SHP77 (cell line): ENCODE measurements at places on chromosomes 2 and 18.

- no peak for DNase-seq
Measured at GRCh38 chr2:37644191-37644590, 27.3 kb downstream of the CDC42EP3 start.

DNA sequence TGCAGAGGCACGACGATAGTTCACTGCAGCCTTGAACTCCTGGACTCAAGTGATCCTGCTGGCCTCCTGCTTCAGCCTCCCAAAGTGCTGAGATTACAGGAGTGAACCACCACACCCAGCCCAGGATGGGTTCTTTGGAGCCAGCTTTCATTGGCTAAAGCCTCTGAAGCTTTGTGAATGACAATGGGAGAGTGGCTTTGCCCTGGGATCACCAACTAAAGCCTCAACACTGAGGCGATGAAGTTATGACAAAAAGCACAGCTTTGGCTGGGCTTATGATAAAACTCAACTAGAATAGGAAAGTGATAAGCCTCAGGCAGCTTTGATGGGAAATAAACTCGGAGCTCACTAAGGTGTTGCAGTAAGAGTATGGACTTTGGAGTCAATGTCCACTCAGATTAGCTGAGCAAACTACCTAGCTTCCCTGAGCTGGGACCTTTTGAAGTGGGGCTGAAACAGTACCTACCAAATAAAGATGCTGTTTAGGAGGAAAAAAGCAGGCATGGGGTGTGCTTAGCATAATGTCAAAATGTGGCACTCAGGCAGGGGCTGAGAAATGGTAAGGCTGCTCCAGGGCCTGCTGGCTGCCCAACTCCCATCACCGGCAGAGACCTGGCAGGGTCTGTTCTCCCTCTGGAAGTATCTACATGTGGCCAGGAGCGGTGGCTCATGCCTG, 4.3 kb downstream of the TMEM127 start:
- no peak for DNase-seq

DNA sequence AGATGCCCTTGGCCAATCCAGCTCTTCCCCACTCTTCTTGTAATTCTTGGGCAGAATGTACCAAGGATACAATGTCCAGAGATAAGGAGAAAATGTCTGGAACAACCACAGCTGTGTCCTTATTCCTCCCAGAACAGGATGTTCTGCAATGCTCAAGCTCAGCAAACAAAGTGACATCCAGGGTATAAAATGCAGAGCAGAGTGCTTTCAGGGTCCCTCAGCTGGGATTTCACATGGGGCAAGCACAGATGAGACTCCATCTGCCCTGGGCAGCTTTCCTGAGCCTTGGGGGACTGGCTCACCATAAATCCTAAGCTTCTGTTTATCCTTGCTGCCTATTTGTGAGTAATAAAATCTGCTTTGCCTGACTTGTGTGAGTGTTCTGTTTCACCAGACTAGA, 127.4 kb downstream of the VAPA start:
- DNase-seq: no peak

GRCh38 chr2:96400049-96401000, 64.8 kb downstream of the NCAPH start:
- no peak for DNase-seq

GRCh38 chr2:181149056-181149455, 168.7 kb downstream of the UBE2E3 start:
- no peak for DNase-seq

GRCh38 chr2:201633661-201634249, 9.5 kb downstream of the TMEM237 start:
- DNase-seq: no peak

DNA sequence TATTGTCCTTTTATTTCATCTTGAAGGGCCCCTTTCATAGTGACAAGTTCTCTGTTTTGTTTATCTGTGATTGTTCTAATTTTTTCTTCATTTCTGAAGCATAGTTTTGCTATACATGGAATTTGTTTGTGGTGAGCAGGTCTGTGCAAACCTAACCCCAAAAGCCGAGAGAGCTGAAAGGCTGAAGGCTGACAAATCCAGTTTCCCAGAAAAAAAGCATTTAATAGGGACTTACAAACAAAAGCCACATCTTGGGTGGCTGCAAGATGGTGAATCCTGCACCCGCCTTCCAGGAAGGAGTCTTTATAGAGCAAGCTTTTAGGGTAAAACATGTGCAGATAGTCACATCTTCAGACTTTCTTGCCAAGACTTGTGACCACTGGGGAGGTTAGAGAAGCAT, 473.4 kb upstream of the TRIB2 start:
- no peak for DNase-seq

- no peak for DNase-seq
Measured at GRCh38 chr2:106095478-106096298, 98.4 kb downstream of the UXS1 start.
